Stimulated activated CD4-positive, alpha-beta T cell treated with anti-CD3 and anti-CD28 coated beads, Interleukin-4, amount 100 ng/mL, for 4 hours (primary cell): ENCODE measurements at places on chromosomes 4 and X.

DNA sequence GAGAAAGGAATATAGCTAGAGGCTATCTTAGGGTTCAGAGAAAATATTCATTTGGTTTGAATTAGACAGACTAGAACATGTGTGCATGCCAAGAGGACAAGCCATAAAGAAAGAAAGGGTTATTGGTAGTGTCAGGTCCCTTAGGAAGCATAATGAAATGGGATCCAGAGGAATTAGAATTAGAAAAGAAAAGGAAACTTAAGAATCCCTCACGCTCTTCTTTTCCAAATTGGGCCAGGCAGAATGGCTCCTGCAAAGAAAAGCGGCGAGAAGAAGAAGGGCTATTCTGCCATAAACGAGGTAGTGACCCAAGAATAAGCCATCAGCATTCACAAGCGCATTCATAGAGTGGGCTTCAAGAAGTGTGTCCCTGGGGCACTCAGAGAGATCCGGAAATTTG is 4.9 kb upstream of the ABCG2 start:
- no peak for DNase-seq

- DNase-seq: no peak
Measured at GRCh38 chr4:128481752-128482480, 194.3 kb upstream of the PGRMC2 start.

DNA sequence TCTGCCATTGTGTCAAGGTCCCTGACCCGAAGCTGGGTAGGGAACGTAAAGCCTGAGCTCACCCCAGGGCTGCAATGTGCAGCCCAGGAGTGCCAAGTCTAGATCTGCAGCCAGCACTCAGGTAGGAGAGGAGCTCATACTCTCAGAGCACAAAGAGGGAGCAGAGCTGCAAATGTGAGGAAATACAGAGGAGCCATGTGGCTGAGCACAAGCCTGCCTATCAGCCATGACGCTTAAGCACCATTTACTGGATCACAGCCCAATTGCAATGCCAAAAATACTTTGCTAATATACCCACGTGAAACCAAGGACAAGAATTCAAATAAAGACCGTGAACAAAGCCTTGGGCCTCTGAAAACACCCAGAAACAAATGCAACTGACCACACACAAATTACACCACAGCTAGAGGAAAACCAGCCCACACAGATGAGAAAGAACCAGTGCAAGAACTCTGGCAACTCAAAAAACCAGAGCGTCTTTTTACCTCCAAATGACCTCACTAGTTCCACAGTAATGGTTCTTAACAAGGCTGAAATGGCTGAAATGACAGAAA is 69.0 kb upstream of the HPF1 start:
- no peak for DNase-seq

- no peak for DNase-seq
Measured at GRCh38 chr4:42119886-42120285, 32.6 kb downstream of the BEND4 start.

GRCh38 chrX:116272322-116272721 is 101.8 kb downstream of the AGTR2 start:
- DNase-seq: no peak

DNA sequence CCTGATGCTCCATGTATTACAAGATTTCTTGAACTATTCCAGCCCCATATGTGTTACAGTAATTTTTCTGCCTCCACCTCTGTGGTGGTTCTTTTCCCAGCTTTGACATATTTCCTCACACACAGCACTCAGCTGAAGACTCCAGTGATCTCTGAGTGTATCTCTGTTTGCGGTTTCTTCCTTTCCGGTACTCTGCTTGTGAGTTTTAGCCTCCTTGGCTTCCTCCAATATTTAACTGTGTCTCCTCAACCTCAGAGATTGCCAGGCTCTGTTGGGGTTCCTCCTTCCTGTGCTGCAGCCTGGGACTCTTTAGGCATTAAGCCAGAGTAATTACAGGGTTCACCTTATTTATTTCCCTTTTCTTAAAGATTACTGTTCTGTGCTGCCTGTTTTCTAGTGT is 73.2 kb downstream of the NFKB1 start:
- DNase-seq: no peak

DNA sequence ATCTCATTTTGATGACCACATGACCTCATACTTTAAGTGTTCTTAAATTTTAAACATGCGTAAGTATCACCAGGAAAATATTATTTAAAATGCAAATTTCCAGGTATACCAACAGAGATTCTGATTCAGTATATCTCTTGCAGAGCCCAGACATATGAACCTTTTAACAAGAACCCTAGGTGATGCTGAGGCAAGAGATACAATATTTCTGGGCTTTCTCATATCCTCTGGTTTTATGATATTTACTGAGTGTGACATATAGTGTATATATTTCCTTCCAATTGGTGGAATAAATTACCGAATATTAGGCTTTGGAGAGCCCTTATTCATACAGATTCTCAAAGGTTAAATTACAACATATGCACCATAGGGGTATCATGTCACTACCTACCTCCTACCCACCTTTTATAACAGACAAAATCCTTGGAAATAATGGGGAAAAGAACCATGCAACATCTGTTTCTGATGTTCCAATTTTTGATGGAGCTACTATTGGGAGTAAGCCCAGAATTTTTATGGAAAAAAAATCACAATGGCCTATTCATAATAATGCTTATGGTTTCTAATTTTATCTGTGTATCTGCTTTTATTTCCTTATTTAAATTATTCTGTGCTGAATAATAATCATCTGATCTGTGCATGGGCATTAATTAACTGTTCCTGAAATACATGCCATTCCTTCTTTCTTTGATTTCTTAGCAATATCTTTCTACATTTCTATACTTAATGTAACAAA is 27.1 kb downstream of the KCTD8 start:
- no peak for DNase-seq

DNA sequence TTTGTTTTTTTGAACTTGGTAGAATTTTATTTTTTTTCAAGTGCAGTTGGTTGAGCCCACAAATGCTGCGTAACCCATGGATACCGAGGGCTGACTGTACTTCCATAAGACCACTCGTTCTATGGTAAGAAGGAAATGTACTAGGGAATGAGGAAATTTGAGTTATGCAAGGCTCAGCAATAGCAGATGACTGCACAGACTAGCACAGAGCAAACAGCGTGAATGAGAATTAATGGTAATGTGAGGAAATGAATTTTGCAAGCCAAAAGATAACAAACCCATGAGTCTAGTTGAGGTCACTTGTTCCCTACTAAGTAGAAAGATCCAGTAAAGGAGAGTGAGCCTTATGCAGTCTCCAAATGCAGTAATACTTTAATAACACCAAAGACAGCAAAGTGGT is 17.4 kb downstream of the GSPT2 start:
- DNase-seq: no peak

GRCh38 chrX:120306630-120307029 is 4.6 kb downstream of the TMEM255A start:
- no peak for DNase-seq

GRCh38 chr4:70943114-70943513 is 40.9 kb downstream of the MOB1B start:
- no peak for DNase-seq

GRCh38 chr4:158213466-158213865 is 3.2 kb downstream of the TMEM144 start:
- DNase-seq: no peak

GRCh38 chrX:25733148-25733547 is 405.0 kb upstream of the MAGEB18 start:
- DNase-seq: no peak

DNA sequence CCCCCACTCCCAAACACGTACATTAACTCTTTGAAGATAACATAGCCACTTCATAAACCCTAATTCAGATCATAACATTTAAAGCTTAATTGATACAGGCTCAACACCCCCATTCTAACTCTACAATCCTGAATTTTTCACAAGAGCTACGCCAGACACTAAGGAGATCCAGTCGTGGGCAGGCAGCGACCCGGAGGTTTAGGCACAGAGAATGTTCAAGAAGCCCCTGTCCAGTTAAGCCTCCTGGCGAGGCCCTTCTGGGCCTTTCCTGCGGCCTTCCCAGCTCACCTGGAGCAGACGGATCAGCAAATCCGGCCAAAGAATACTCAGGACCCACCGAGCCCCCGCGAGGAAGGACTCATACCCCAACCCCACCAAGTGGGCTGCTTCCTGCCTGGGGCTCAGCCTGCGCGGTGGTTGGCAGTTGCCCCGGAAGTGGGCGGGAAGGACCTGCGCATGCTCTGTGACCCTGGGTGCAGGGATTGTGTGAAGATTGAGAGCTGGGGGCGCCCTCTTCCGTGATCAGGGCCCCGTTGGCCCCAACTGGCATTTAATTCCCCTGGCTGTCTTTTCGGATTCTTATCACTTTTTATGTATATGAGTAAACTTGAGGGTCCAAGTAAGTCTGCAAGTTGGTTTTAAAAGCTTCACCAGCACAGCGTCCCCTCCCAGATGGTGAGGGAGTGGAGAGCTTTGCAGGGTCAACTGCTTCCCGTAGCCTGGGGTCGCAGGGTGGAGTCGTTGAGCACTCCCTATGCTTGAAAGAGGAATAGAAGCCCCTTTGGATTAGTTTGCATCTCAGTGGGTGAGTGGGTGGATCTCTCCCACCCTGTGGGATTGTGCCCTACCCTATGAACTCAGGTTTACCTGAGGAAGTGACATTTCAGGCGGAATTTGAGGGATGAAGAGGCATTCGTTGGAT is at the start of gene TRIM61:
Gene TRIM61, minus strand, starts transcription at position 415 of the 922 bp plus-strand sequence. CDS start 7,655 bp downstream, outside the sequence.
- DNase-seq: peak; percentile 33

DNA sequence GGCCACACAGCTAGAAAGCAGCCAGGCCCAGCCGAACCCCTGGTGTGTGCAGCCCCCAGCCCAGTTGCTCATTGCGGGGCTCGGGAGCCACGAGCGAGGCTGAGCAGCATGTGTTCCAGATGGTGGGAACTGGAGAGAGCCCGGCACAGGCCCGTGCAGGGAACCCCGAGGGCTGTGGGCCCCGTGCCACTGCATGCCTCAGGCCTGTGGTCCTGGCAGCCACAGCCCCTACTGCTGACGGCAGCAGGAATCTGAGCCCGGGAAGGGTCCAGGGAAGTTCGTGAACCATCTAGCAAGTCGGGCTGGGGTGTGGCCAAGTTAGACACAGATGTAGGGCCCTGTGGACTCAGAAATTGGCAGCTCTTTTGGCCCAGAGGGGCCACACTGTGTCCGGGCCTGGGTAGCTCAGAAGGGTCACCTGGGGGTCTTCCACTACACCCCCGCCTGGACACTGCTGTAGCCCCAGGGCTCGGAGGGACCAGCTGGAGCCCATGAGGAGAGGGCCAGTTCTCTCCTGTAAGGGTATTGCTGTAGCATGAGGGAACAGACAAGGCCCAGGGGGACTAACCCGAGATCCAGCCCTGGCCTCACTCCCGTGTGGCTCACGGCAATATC is 12.1 kb downstream of the HTRA3 start:
- DNase-seq: no peak

- DNase-seq: no peak
Measured at GRCh38 chrX:20362268-20363267, 95.9 kb upstream of the RPS6KA3 start.

GRCh38 chr4:178462710-178463109 is 1020.5 kb upstream of the AGA start:
- no peak for DNase-seq

DNA sequence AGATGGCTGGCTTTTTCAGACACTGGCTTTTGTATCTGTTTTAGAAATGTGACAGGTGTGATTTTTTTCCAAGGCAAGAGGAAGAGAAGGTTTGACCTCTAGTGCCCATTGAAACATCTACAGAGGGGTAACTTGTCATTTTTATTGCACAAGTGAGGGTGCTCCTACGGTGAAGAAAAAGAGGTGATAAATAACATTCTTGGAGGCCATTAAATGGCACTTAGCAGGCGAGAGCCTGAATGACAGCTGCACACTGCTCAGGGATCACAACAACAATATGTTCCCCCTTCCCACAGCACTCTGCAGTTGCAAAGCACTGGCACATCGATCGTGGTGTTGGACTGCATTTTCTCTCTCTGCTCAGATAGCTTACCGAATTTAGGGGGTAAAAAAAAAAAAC is 22.9 kb downstream of the FAM184B start:
- DNase-seq: no peak

GRCh38 chr4:10336471-10336870 is 120.8 kb downstream of the ZNF518B start:
- DNase-seq: no peak

GRCh38 chr4:122711919-122712318 is 20.6 kb upstream of the BBS12 start:
- no peak for DNase-seq

GRCh38 chr4:4792466-4792865 is 67.0 kb upstream of the MSX1 start:
- DNase-seq: no peak

GRCh38 chr4:44448521-44449461 is at the start of gene KCTD8:
KCTD8 (minus strand) TSS chr4:44448809.
- peak; percentile 60 for DNase-seq

- no peak for DNase-seq
Measured at GRCh38 chr4:7059662-7060061, 8.2 kb downstream of the GRPEL1 start.

DNA sequence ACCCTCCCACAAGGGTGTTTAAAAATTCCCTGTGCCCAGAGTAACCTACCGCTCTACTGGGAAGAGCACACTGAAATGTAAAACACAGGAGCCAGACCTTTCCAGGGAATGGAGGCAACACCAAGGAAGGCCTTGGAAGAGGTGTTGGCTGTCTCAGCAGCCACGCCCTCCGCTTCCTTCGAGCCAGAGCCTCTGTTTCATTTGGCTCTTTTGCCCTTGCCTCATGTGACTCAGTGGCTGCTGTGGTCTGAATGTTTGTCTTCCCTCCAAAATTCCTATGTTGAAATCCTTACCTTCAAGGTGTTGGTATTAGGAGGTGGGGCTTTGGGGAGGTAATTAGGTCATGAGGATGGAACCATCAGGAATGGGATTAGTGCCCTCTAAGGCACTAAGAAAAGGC is 11.3 kb downstream of the SCD5 start:
- no peak for DNase-seq

- DNase-seq: no peak
Measured at GRCh38 chr4:85725721-85726170, 250.8 kb downstream of the ARHGAP24 start.

GRCh38 chr4:130563185-130563888 is 1467.4 kb downstream of the C4orf33 start:
- DNase-seq: no peak

- DNase-seq: no peak
Measured at GRCh38 chr4:147381749-147382148, 99.1 kb upstream of the EDNRA start.

DNA sequence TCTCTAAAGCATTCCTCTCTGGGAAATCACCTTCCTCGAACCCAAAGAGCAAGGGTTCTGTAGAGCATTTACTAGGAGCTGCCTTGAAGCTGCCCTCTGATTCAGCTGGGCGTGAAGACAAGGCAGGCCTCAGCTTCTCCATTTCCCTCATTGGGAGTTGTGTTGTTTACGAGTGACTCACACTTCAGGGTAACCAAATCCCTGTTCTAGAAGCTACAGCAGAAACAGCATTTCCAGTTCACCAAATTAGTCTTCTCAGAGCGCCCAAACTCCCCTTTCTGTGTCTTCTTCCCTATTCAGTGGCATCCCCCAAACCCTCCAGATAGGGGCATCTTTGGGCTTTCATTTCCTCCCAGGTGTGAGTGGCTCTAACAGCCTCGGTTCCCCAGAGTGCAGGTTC is 863 bp upstream of the XPNPEP2 start:
- DNase-seq: no peak

DNA sequence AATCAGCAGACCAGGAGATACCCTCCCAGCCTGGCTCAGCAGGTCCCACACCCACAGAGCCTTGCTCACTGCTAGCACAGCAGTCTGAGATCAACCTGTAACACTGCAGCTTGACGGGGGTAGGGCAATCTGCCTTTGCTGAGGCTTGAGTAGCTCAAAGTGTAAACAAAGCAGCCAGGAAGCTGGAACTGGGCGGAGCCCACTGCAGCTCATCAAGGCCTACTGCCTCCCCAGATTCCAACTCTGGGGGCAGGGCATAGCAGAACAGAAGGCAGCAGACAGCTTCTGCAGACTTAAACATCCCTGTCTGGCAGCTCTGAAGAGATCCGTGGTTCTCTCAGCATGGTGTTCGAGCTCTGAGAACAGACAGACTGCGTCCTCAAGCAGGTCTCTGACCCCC is 15.1 kb upstream of the GABRA2 start:
- DNase-seq: no peak
